ENCODE measurements at places on chromosomes 1 and 21.

- no peak for DNase-seq
These were observed 20.7 kb downstream of the CD1B start for GRCh38 chr1:158310623-158311022.

DNA sequence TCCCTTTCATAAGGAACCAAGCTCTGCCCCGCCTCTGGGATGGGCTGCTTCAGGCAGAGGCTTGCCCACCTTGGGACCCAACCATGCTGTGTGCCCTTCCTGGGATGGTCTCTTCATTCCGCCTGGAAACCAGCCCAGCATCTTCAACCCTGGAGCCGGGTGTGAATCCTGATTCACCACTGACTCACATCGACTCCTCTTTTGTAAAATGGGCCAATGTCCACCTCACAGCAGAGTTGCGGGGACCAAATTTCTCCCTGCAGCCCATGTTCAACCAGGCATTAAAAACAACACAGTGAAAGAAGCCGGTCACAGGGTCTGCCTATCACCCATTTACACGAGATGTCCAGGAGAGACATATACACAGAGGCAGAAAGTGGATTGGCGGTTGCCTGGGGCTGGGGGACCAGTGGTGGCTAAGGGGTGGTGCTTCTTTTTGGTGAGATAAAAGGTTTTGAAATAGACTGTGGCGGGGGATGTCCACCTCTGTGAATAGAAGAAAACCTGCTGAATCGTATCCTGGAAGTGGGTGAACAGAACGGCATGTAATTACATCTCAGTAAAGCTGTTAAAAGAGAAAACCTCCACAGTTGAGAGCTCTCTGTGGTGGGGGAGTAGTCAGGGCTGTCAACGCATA lies 6.9 kb upstream of the GPR153 start:
- peak; percentile 53 for DNase-seq

DNA sequence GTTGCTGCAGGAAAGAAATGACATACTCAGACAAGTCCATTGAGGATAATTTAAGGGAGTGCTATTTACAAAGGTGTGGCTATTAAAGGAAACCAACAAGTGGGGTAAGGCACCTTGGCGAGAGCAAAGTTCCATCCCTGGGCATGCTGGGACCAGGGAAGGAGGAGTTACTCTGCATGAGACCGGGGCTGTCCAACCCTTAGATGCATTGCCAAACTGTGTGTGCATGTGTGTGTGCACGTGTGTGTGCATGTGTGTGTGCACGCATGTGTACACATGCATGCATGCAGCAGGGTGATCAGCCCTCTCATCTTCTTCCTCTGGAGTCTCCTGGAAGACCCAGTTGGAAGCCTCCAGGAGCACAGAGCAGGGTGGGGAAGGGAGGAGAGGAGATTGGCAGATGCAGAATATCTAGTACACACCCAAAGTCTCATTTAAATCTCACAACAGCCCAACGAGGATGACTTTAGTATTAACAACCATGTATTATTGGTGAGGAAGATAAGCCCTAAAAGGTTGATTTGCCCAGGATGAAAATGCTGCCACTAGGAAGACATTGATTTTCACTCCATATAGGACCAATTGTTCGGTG lies 72.2 kb upstream of the CD34 start:
- no peak for DNase-seq

DNA sequence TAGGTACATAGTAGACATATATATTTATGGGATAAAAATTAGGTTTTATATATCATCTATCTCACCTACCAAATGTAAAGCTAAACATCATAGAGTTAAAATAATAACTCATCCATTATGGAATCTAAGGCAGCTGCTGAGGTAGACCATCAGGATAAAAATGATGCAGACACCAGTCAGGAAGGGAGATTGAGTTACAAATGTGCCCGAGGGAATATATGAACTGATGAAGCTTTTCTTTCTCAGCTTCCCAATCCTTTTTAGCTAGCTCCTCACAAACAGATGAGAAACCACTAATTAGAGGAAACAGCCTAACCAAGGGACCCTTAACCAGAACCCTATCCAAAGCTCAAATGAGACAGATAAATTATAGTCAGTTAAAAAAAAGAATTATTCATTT lies 20.9 kb downstream of the TTLL7 start:
- DNase-seq = no peak

GRCh38 chr1:224747578-224747977 lies 131.5 kb downstream of the CNIH3 start:
- peak; percentile 60 for DNase-seq

DNA sequence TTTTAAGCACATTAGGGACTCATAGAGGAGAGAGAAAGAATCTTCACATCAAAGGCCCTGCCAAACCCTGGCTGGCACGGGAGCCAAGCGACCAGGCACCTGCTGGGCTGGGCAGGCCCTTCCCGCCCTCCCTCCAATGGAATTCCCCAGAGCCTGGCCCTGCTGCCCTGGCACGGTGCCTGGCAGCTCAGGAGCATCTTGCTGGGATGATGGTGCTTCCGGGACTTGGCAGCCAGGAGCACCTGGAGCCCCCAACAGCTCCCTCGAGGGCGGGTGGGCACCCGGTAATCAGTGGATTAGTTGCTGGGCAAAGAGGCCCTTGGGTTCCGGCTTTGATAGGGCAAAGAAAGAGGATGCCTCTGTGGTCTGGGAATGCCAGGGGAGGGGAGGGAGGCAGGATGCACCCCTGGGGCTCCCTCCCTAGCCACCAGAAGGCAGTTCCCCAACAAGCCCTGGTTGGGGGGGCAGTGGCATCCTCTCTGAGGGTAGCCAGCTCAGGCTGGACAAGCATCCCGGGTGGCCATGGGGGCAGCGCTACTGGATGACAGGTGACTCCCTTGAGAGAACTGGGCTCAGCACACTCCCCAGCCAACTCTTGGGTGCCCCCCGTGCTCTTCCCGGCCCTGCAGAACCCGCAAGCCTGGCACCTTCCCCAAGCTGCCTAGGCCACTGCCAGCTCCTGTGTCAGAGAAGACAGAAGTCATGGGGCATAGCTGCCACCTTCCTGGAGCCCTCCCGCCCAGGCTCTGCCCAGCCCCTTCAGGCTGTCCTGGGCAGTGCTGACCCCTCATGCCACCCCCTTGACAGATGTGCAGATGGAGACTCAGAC lies 26.4 kb downstream of the KRTAP10-1 start:
- DNase-seq = no peak

- no peak for DNase-seq
These were observed 7.3 kb downstream of the MRPS6 start for GRCh38 chr21:34080710-34081109.

DNA sequence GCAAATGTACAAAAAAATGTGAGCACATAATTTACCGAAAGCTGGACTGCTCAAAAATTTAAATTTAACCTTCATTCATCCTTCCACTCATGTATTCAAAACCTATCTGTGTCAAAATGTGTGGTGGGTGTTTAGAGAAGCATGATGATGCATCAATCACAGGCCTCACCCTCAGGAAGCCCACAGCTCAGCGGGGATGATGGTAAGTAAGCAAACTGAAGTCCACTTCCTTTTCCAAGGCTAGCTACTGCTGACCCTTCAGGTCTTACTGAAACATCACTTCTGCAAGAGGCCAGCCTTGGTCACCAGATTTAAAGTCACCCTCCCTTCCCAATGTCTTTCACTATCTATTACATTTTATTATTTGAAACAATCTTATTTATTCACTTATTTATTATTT lies 254.5 kb downstream of the DNM3 start:
- DNase-seq = no peak

DNA sequence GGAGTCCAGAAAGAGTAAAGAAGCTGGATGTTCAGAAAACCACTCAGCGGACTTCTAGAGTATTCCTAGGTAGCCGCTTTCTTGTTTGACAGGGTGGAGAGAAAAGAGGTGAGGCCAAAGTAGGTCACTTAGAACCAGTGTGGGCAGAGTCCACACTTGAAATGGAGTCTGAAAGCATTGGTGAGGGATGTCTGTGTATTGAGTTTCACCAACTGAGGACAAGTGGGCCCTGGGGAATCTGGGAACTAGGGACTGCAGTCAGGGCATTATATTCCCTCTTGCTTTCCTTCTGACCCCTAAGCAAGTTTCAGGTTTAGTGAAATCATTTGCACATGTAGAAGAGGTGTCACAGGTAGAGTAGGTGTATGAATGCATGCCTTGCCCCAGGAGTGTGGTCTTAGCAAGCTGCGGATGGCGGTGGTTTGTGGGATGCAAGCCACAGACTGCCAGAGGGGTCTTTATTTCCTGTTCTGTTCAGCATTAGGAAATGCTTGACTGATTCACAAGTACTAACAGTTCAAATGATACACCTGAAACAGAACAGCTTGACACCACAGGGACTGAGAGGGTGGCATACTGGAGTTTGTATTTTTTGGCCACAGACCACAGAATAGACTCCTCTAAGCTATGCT lies 1.1 kb upstream of the GNG12 start:
- no peak for DNase-seq

- no peak for DNase-seq
These were observed 19.0 kb downstream of the CLIC6 start for GRCh38 chr21:34687745-34688144.

DNA sequence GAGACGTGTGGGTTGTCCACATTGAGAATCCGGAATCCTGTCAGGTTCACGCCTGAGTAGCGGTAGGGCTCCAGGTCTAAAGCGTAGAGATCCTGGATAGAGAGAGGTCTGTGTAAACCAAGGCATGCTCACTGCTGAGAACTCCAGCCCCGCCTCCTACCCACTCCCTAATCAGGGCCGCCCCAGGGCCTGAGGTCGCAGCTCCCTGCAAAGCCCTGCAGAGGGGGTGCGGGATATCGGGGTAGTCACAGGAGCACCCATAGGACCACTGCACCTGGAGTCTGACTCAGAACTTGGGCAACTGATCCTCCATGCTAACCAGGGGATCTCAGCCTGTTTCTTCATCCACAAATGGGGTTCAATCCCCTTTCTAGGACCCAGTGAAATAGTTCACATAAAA lies 174.4 kb downstream of the GRIK3 start:
- no peak for DNase-seq

- DNase-seq = no peak
These were observed 31.5 kb downstream of the C1orf198 start for GRCh38 chr1:230836793-230837192.

- peak; percentile 78 for DNase-seq
These were observed 31.1 kb downstream of the CNST start for GRCh38 chr1:246597340-246597739.

DNA sequence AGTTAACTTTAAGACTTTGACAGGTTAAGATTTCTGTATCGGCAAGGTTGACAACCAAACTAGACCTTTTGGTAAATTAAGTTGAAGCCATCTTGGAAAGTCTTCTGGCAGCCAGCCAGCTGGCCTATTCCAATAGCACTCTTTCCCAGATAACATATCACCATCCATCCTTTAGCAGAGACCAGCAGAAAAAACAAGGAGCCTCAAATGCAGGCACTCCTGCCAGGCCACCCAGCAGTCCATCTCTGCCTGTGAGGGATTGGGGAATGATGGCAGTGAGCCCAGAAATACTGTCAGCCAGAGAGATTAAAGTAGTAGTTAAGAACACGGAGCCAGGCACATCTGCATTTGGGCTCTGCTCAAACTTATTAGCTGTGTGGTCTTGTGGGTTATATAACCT lies 19.4 kb downstream of the ZBTB40 start:
- DNase-seq = peak; percentile 40

DNA sequence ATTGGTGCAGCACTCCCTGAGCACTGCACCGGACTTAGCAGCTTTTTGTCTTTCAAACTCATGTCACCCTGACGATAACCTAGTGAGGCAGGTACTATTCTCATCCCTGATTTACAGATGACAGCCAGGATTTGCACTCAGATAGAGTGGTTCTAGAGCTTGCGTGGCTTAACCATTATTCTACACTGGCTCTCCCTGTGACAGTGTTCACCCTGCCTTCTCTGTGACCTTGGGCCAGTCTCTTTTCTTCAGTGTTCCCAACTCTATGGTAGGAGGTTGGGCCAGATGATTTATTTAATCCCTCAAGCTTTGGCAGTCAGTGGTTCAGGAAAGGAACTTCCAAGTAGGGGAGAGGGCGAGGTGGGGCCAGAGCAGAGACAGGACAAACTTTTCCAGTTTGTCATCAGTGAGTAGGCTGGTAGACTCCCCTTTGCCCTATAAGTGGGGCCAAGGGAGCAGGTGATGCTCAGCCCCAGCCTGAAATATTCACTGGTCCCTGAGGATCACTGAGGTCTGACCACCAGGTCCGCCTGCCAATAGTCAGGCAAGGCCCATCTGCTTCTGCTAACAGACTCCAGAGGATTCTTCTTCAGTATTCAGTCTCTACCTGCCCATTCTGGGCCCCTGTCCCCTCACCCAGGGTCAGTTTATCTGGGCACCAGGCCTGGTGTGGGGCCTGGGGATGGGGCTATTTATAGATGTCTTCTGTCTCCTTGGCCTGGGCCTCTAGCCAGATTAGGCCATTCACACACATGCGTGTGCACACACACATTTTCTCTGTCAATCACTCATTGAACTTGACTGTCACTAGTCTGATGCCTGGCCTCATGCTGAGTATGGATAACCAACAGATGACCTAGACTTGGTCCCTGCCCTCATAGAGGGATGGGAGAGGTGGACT lies 8.8 kb upstream of the FABP3 start:
- DNase-seq = peak; percentile 14

- no peak for DNase-seq
These were observed 11.3 kb downstream of the EFHD2 start for GRCh38 chr1:15420853-15421465.

GRCh38 chr1:97906567-97907241 lies 14.1 kb downstream of the DPYD start:
- DNase-seq = peak; percentile 84

- DNase-seq = peak; percentile 96
These were observed at the start of gene TBX15 for GRCh38 chr1:118988186-118989005. Gene TBX15 (minus strand): TSS chr1:118988343. CDS start chr1:118987795, 548 bp downstream.

DNA sequence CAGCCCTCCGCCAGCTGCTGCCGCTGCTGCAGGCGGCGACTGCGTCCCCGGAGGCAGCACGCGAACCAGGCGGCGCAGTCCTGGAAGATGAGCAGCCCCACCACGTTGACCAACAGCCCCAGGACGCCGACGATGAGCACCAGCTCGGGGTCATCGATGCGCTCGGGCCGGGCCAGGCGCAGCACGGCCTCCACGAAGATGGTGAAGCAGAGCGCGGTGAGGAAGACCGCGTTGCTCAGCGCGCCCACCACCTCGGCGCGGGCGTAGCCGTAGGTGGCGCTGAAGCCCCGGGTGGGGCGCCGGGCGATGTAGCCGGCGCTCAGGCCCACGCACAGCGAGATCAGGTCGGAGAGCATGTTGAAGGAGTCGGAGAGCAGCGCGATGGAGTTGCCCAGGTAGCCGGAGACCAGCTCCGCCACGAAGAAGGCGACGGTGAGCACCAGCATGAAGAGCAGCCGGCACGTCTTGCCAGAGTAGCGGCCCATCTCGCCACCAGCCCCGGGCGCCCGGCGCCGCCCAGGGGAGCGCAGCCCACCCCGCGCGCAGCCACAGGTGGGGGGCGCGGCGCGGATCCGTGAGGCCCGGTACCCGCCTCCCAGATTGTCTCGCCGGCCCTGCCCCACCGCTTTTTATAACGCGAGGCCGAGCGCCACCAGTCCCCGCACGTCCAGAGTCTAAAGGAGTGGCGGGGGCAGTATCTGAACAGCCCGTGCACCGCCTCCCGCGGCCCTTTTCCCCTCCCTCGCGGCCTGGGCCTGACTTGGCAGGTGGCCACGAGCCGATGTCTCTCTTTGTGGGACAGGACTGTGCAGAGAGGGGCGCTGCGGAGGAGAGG lies at the start of gene SLC30A10:
Gene SLC30A10 (minus strand): TSS at position 602 of the 835 bp plus-strand sequence. CDS start 117 bp downstream, at position 485.
- peak; percentile 2 for DNase-seq

GRCh38 chr1:8908388-8909151 lies 30.1 kb upstream of the ENO1 start:
- DNase-seq = peak; percentile 15
